Upper lobe of right lung (tissue), 1 donor: ENCODE measurements at places on chromosomes 3 and 15.

DNA sequence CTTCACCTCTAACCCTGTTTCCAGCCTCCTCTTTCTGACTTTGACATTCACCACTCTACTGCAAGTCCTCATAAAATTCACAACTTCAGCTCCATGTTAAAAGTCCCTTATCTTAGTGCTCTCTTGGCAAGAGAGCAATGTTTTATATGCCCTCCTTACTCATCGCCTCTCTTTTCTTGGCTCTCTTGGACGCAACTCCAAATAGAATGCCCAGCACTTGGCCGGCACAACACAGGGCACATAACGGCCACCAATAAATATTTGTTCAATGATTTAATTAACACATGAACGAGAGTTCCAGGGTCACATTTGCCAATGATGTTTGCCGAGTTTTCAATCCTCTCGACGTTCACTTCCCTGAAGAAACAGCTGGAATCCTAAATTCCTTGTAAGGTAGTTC lies 401.4 kb downstream of the ROBO1 start:
- DNase-seq: no peak

DNA sequence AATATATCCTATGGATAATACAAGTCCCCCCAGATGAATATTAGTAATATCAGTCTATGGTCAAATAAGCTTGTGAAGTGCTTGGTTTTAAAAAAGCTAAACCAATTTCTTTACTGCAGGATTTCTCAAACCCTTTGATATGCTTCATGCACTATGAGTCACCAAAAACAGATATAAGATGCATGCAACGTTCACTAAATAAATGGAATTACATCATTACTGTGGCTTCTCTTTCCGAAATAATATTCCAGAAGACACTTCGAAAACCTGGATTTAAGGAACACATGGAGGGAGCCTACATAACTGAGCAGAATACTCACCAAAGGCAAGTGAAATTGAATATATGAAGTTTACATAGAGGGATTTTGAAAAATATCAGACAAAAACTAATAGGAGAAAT lies 126.3 kb upstream of the ABI3BP start:
- no peak for DNase-seq

- DNase-seq: no peak
Observed at GRCh38 chr15:39797407-39797806, 14.8 kb upstream of the FSIP1 start.

- DNase-seq: no peak
Observed at GRCh38 chr3:77338195-77338594, 298.3 kb downstream of the ROBO2 start.

DNA sequence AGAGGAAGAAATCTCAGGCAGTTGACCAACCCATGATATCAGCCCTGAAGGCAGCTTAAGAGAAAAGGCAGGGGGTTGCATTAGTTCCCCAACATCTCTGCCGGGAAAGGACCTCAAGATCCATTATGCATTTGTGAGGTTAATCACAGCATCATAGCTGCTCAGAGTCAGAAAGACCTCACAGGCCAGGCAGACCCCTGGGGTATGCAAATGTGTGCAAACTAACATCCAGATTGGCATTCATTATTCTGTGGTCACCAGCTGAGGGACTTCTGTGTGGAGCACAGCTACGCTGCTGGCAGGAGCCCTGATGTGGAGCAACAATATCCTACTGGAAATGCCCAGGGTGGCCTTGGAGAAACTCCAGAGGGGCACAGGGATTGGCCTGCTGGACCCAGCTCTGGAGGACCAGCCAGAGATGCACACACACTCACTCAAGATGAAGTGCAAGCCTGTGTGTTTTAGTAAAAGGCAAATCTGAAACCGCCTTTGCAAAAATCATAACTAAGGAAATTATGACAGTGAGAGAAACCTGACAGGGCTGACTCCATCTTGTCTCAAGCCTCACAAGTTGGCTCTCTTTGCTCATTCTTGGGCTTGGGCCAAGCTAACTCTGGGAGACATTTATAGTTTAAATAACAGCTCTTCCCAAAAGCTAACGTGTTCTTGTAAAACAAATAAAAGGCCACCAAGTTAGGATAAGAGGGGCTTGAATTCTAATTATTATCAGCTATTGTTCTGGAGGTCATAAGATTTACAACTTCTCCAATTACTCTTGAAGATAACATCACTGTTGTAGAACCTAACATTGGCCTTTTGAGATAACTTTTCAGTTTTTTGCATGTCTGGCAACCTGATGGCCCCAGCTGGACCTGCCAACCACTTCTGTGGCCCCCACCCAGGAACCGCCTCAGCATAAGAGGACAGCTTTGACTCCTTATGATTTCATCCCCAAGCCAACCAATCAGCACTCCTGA lies 257.1 kb downstream of the UACA start:
- peak; percentile 28 for DNase-seq

DNA sequence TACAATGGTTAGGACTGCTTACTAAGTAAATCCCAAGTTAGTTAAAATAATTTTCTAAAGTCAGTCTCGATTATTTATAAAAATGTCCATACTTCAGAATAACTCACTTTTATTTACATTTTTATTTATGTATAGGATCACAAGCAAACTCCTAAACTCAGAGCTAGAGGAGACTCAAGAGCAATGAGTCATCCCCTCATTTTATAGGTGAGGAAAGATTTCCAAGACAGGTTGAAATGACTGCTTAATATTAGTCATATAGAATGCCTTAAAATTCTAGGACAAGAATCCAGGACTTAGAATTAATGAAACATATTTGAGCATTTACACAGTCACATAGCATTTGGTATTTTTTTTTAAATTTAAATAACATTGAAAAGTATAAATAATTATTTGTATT lies 983.8 kb downstream of the SI start:
- DNase-seq: no peak

DNA sequence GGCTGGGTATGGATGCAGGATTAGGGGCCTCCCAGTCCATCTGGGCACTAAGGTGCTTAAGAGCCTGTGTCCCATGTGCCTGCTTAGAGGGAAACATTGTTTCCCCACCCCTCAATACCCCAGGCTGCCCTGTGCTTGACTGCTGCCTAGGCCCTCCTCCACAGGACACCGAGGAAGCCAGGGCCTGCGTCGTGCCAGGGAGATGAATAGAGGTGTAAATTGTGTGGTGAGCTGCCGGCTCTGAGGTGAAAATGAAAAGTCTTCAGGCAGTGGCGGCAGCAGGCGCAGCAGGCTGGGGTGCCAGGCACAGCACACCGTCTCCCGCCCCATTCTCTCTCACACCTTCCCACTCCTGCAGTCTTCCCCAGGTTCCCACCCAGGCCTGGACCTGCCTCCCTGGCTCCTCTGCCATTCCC lies 13.9 kb upstream of the GRM2 start:
- no peak for DNase-seq

- no peak for DNase-seq
Observed at GRCh38 chr15:55241891-55242290, 45.1 kb upstream of the RSL24D1 start.
